ENCODE measurements at places on chromosomes 2 and 18.

GRCh38 chr2:189142893-189143759 is 36.4 kb downstream of the COL5A2 start:
- DNase-seq: no peak

GRCh38 chr2:132859590-132859989 is 189.6 kb upstream of the LYPD1 start:
- no peak for DNase-seq

DNA sequence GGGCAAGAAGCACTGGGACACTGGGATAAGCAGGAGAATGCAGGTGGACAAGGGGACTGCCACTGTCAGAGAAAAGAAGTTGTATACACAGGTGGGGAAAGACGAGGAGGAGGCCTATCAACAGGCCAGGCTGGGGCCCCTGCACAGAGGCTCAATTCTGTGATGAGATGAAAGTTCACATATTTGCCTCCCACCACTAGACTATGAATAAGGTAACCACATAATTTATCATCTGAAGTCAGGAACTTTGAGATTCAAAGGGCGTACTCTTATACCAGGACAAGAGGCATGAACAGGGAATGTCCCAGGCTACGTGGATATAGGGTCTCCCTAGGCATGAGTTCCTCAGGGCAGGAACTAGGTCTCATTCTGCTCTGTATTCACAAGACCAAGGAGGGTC is 34.2 kb downstream of the RNU4ATAC start:
- no peak for DNase-seq

- no peak for DNase-seq
These were observed 99.9 kb upstream of the FANCL start for GRCh38 chr2:58341047-58341446.

- no peak for DNase-seq
These were observed 23.4 kb downstream of the RAMP1 start for GRCh38 chr2:237882510-237883481.

DNA sequence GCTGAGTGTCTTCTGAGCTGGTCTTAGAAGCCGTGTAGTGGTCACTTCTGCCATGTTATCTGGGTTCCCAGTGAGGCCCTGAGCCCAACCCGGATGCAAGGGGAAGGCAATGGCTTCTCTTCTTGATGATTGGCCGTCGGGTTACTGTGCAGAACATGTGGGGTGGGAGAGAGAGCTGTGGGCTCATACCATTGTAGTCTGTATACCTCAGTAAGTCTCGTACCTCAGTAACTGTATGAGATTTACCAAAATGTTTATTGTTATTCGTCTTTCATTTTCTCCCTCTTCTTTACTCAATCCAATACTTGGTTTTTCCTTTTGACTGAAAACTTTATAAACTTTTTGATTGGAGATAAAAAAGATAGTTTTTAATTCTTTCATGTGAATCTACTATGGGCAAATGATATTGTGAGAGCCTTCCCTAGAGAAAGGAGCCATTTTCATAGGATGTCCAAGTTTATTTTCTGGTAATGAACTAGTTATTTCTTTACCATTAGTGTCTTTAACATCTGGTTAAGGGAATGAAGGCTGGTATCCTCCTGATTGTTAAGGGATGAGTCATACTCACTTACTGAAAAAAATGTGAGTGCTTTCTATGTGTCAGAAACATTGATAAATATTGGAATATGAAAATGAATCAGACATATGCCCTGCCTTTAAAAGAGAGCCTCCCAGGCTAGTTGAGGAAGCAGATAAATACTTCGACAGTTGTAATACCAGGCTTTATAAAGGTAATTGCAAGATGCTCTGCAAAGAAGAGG is 129.9 kb downstream of the PRPF40A start:
- DNase-seq: no peak
